ENCODE measurements at places on chromosomes 16 and 17. TPM values are rescaled to one million over a fixed set of nuclear protein-coding genes. Genes with fewer than 3 reads are reported as not detected.

Gene HOXB3
- 12.1 TPM for polyA plus RNA-seq

Gene MYH13
- polyA plus RNA-seq: not detected

Gene C16orf54
- 0.39 TPM for polyA plus RNA-seq

Gene ASPA
- 24.2 TPM for polyA plus RNA-seq

Gene SLFN12L
- polyA plus RNA-seq: 0.62 TPM

Gene MEIOC
- 0.26 TPM for polyA plus RNA-seq

Gene CMTM1
- not detected for polyA plus RNA-seq

Gene C16orf92
- not detected for polyA plus RNA-seq

Gene COG7
- 27.0 TPM for polyA plus RNA-seq

Gene MMP2
- polyA plus RNA-seq: 44.3 TPM

Gene TBC1D3I
- polyA plus RNA-seq: not detected

Gene ZNHIT3
- 60.9 TPM for polyA plus RNA-seq

Gene PHLPP2
- 2.8 TPM for polyA plus RNA-seq

Gene LHX1
- polyA plus RNA-seq: 10.6 TPM

Gene KRTAP4-1
- not detected for polyA plus RNA-seq

Gene SBK1
- 1.4 TPM for polyA plus RNA-seq

Gene RND2
- 2.3 TPM for polyA plus RNA-seq

Gene MYH2
- polyA plus RNA-seq: not detected

Gene TPSB2
- polyA plus RNA-seq: not detected

Gene KRTAP17-1
- polyA plus RNA-seq: not detected

Gene STH
- not detected for polyA plus RNA-seq

Gene TSR3
- 95.4 TPM for polyA plus RNA-seq

Gene KRTAP9-8
- polyA plus RNA-seq: not detected

Gene GAS2L2
- not detected for polyA plus RNA-seq

Gene NPIPA5
- polyA plus RNA-seq: 0.88 TPM

Gene CPNE7
- 1.5 TPM for polyA plus RNA-seq

Gene MT1G
- polyA plus RNA-seq: 2,564 TPM

Gene ATP6V0A1
- 108 TPM for polyA plus RNA-seq

Gene GSDMA
- polyA plus RNA-seq: 0.80 TPM

Gene METTL23
- 53.0 TPM for polyA plus RNA-seq

Gene CENPV
- 42.3 TPM for polyA plus RNA-seq

Gene MYH10
- polyA plus RNA-seq: 23.6 TPM

Gene ZPBP2
- not detected for polyA plus RNA-seq

Measured in kidney (tissue), 22 donors.